A549 treated with CORT108297 at 1 μM for 4 hours (cell line): ENCODE measurements at places on chromosomes 5 and 9. TPM values are rescaled to one million over a fixed set of nuclear protein-coding genes. Genes with fewer than 3 reads are reported as not detected.

GBA2 gene
- total RNA-seq, result 27.4 to 38.0 TPM (median 34.1 TPM) in 5 replicates

FBXW11 gene
- total RNA-seq, result 31.8 to 43.4 TPM (median 37.9 TPM) in 5 replicates

GLRA1 gene
- not detected in 5 replicates for total RNA-seq

GRXCR2 gene
- total RNA-seq, result not detected in 5 replicates

UNC13B gene
- total RNA-seq, result 8.4 to 10.0 TPM (median 9.6 TPM) in 5 replicates

IFNK gene
- not detected in 5 replicates for total RNA-seq

BNC2 gene
- total RNA-seq, result 4.1 to 5.5 TPM (median 4.3 TPM) in 5 replicates

RGS3 gene
- 21.7 to 26.2 TPM (median 23.8 TPM) in 5 replicates for total RNA-seq

EQTN gene
- not detected in 5 replicates for total RNA-seq

FAM169A gene
- 4.2 to 7.6 TPM (median 6.7 TPM) in 5 replicates for total RNA-seq

ZNF366 gene
- total RNA-seq, result not detected in 5 replicates
